ENCODE measurements at places on chromosomes 7 and 10. TPM values are rescaled to one million over a fixed set of nuclear protein-coding genes. Genes with fewer than 3 reads are reported as not detected.

GRCh38 chr10:21090609-21091082, 193.5 kb upstream of the NEBL start:
- no peaks in the 10 kb centered on the region for H3K4me1 ChIP-seq
- H3K36me3 ChIP-seq = no peaks in the 10 kb centered on the region
- H3K27me3 ChIP-seq = no peaks in the 10 kb centered on the region
- H3K27ac ChIP-seq = no peak overlapping the region
- DNase-seq = no peak

DNA sequence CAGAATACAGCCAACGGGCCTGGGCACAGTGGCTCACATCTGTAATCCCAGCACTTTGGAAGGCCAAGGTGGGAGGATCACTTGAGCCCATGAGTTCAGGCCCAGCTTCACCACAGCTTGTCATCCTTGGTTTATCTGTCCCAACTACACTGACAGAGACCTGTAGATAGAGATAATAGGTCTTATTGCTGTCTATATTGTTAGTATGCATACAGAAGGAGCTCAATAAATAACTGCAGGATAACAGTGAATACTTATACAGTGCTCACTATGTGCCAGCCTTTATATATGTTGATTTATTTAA, 1.3 kb downstream of the CNPY4 start:
- H3K27me3 ChIP-seq = no peaks in the 10 kb centered on the region
- peak overlapping the region; percentile 82 for H3K27ac ChIP-seq
- H3K4me3 ChIP-seq = peak overlapping the region; percentile 86
- H3K4me1 ChIP-seq = peaks cover 44% of the 10 kb centered on the region
- DNase-seq = no peak
- H3K36me3 ChIP-seq = peaks cover 37% of the 10 kb centered on the region

- no peaks in the 10 kb centered on the region for H3K4me1 ChIP-seq
- H3K27ac ChIP-seq = no peak overlapping the region
- H3K4me3 ChIP-seq = no peak overlapping the region
- no peaks in the 10 kb centered on the region for H3K27me3 ChIP-seq
- no peaks in the 10 kb centered on the region for H3K36me3 ChIP-seq
- no peak for DNase-seq
These were observed 481.7 kb downstream of the PHTF2 start for GRCh38 chr7:78280276-78280675.

GRCh38 chr10:30996481-30997005, 35.1 kb downstream of the ZNF438 start:
- DNase-seq = no peak
- H3K27me3 ChIP-seq = no peaks in the 10 kb centered on the region
- H3K4me3 ChIP-seq = peak overlapping the region; percentile 6

The UCMA gene
- total RNA-seq = not detected

The WNT16 gene
- total RNA-seq = not detected

The LBX1 gene
- not detected for total RNA-seq
